Anterior cingulate cortex (tissue), 58 donors: ENCODE measurements at places on chromosomes 2 and 18.

GRCh38 chr2:31286230-31286629 lies 52.3 kb downstream of the EHD3 start:
- DNase-seq: no peak

DNA sequence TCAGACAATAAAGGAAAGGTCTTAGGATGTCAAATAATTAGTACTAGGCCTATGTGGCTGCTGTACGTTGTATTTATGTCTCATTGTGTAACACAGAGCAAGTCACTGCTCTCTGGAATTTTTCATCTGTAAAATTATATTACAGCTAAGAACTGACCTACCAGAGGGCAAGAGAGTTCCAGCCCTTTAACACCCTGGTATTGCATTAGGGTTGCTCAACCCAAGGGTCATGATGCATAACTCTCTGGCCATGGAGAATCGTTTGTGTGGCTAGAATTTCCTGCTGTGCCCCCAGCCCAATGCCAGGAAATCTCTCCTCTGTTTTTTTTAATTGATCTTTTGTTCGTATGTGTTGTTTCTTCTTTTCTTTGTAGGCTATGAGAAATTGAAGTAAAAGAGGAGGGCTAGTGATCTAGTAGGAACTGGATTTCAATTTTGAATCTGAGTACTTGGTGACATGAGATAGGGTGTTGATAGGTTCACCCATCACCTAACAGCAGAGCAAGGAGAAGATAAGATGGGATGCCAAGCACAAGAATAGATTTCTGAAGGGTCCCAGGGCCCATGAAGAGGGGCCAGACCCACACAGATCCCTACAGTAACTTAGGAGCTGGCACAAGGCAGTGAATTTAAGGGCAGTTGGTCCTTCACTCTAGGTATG lies 571.2 kb upstream of the TNP1 start:
- DNase-seq: no peak

- no peak for DNase-seq
These were observed 53.2 kb upstream of the RAB27B start for GRCh38 chr18:54774981-54775665.

GRCh38 chr2:64283641-64284361 lies 139.6 kb upstream of the PELI1 start:
- DNase-seq: no peak

DNA sequence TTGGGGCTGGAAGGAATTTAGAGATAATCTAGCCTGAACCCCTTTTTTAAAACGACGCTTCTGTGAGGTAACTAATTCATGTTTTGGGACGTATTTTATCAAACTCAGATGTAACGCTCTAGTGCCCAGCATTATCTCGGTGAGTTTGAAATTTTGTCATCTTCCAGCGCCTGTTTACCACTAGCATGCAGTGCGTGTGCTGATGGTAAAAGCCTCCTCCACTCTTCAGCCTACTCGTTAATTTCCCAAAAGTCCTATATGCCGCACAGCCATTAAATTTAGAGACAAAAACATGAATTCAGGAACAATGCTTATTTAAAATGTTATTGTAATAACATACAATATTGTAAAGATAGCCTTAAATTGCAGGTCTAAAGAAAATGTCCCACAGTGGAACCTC lies 2.8 kb downstream of the ZCCHC2 start:
- DNase-seq: no peak

DNA sequence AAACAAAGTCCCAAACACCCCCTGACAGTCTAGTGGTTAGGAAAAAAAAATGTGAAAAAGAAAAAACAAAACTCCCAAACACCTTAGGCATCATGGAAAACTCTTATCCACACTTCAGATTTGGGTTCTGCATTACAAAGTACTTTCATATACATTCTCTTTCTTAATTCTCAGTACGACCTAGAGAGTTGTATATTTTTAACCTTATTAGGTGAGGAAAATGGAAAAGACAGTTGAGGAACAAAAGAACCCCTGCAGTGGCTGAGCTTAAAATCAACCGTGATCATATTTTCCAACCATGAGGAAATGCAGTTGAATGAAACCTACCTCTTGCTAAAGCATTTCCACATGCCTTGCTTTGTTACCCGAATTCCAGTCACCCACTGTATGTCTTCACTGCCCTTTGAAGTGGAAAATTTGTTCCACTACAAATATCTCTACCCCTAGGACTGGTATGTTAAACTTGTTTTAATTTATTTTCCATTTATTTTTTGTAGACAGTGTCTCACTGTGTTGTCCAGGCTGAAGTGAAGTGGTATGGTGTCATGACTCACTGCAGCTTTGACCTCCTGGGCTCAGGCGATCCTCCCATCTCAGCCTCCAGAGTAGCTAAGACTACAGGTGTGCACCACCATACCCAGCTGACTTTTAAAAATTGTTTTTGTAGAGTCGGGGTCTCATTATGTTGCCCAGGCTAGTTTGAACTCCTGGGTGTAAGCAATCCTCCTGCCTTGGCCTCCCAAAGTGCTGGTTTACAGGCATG lies 56.9 kb upstream of the LPIN2 start:
- no peak for DNase-seq

DNA sequence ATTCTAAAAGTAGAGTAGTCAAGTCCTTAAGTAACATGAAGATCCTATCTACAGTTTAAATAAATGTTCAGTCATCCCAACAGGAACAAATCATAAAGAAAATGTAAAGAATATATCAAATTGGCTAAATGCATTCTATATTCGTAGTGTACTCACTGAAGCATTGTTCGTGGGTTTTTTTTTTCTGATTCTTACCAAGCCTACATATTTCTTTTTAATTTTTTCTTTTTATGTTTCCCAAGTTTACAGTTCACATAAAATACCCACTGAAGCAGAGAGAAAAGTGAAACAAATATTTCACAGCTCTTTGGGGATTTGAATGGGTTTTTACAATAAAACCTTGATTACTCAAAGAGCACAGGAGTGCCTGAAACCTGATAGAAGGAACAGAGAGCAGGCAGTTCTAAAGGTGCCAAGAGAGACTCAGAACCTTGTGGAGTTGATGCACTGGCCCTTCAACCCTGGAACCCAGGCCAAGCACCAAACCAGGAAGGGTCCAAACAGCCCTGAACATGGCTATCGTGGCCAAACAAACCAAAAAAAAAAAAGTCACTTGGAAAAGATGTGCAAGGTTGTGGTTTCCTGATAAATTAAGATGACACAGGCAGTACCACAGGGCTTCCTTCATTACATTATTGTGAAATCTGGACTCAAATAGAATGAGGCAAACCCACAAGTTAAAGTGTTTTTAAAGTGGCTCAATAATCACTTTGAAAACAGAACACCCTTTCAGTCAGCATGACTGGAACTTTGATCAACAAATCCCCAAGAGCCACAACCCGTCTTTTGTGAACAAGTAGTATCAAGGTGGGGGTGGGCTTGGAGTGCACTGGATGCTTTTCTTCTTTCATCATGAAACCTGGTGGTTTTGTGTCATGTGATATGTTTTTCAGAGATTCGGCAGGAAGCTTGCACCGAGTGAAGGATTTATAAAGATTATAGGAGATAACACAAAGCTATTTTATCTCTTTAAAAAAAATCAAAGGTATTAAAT lies 245.0 kb upstream of the FN1 start:
- DNase-seq: no peak

- no peak for DNase-seq
These were observed 100.7 kb upstream of the ZFP36L2 start for GRCh38 chr2:43327119-43327518.

DNA sequence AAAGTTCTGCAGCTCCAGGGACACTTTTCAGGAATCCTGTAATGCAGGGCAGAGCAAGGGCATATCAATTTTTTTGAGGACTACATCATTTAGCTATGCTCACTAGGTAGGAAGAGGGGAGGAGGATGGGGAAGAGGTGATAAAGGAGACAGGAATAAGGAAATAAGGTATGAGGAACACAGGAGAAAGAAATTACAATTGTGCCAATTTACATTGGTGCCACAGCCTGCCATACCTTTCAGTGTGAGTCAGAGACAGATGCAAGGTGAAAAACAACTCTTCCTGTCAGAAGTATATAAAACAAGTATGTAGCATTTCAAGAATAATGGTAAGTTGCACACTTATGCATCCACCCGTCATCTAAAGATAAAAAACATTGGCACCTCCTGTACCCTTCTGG lies 5.4 kb upstream of the MRPS9 start:
- no peak for DNase-seq

DNA sequence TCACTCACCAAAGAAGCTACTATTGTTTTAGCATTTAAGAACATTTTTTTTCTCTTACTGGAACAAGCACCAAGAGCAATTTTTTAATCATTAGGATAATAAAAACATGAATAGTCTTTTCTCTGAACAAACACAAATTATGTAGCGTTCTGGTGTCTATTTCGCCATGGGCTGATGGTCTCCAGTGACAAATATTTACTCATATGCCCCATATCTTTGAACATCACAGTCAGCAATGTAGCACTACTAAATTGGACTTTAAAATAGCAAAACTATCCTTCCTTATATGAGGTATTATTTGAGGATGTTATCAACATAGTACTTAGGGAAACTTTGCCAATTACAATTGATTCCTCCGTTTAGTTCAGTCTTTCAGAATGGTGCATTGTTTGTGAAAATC lies 1326.0 kb upstream of the ZEB2 start:
- no peak for DNase-seq

GRCh38 chr2:153912798-153913396 lies 41.2 kb downstream of the GALNT13 start:
- no peak for DNase-seq

DNA sequence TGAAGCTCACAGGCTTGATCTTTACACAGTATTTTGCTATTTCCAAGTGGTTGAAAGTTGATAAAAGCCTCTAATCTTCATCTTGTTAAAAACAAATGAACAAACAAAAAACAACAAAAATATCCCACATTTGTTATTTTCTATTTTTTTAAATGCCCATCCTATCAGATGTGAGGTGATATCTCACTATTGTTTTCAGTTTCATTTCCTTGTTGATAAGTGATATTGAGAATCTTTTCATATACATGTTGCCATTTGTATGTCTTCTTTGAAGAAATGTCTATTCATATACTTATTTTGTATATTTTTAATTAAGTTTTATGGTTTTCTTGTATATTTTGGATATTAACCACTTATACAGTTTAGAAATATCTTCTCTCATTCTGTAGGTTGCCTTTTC lies 175.8 kb downstream of the CALCRL start:
- DNase-seq: no peak

- DNase-seq: no peak
These were observed 206.5 kb upstream of the FANCL start for GRCh38 chr2:58447586-58447985.

GRCh38 chr2:1672738-1673137 lies 71.6 kb downstream of the PXDN start:
- no peak for DNase-seq

GRCh38 chr2:10122500-10123280 lies at the start of gene RRM2:
Gene RRM2, plus strand, starts transcription at chr2:10122739. Its CDS starts 60 bp downstream, at chr2:10122799.
- DNase-seq: peak; percentile 83

GRCh38 chr2:173436088-173436487 lies 81.4 kb downstream of the CDCA7 start:
- no peak for DNase-seq

DNA sequence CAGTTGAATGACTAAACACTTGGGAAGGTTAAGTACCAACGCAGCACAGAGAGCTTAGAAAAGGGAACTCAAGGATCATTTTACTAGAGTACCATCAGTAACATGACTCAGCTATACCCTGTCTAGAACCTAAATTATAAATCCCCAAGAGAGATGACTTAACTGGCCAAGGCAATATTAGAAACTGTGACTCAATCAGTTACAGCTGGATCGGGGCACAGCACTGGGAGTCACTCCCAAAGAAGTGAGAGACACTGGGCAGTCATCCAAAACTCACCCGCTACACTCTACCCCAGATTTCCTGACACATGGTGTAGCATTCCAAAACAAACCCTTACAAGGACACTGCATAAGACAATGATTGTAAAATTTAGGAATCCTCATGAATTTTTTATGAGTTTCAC lies 17.7 kb downstream of the IWS1 start:
- DNase-seq: peak; percentile 19

DNA sequence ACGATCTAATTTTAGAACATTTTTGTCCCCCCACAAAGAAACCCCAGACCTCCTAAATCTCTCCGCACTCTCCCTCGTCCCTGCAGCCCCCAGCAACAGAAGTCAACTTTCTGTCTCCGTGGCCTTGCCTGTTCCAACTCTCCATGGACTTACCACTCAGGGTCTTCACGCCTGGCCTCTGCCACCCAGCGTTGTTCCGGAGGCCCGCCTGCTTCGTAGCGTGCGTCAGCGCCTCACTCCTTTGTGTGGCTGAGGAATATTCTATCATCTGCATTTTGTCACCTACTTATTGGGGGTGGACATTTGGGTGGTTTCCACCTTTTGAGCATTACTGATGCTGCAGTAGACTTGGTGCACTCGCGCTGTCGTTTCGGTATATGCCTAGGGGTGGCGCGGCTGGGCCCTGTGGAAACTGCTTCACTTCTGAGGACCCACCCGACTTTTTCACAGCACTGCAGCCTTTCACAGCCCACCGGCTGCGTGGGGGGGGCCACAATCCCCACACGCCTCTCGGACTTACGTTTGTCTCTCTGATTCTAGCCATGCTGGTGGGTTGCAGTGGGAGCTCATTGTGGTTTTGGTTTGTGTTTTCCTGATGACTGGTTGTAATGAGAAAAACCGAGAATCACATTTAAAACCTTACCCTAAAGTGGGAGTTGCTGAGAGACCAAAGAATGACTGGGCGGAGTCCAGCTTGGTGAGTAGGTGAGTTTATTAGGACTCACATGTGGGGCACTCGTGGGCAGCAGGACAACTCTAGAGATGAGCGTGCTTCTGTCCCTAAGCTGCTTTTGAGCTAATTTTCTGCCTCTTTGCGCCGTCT lies 1.4 kb upstream of the HSBP1L1 start:
- DNase-seq: no peak

DNA sequence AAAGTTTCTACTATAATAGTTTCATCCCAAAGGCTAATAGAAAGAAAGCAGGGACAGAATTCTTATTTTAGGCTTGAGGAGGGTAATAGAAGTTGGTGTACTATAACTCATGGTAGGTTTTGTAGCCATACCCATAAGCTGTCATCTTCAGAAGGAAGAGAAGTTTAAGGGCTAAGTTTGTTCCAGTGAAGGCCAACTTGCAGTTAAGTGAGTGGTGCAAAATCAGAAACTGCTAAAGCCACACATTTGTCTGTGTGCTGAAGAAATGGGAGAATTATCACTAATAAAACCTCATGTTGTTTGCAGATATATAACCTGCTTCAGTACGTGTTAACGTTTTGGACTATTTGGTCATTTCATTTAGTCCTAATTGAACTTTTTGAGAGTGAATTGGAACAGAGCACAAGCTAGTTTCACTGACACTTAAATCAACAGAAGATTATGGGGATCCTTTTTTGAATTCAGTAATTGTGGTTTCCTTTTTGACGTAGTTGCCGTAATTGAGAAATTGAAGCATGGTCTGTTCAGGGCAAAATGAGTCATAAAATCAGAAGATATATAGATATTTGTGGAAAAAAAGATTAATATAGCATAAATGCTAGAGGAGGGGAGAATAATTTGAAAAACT lies 69.1 kb downstream of the PHLPP1 start:
- no peak for DNase-seq

- no peak for DNase-seq
These were observed 58.3 kb downstream of the NFATC1 start for GRCh38 chr18:79453816-79454735.
